ENCODE measurements at places on chromosomes 2 and 18. TPM values are rescaled to one million over a fixed set of nuclear protein-coding genes. Genes with fewer than 3 reads are reported as not detected.

- DNase-seq = no peak
These were observed 277.8 kb upstream of the CNTNAP5 start for GRCh38 chr2:123747326-123747725.

TRABD2A gene
- total RNA-seq = 1.3 TPM

MC2R gene
- not detected for total RNA-seq

ZSWIM2 gene
- total RNA-seq = 0.21 TPM

DNA sequence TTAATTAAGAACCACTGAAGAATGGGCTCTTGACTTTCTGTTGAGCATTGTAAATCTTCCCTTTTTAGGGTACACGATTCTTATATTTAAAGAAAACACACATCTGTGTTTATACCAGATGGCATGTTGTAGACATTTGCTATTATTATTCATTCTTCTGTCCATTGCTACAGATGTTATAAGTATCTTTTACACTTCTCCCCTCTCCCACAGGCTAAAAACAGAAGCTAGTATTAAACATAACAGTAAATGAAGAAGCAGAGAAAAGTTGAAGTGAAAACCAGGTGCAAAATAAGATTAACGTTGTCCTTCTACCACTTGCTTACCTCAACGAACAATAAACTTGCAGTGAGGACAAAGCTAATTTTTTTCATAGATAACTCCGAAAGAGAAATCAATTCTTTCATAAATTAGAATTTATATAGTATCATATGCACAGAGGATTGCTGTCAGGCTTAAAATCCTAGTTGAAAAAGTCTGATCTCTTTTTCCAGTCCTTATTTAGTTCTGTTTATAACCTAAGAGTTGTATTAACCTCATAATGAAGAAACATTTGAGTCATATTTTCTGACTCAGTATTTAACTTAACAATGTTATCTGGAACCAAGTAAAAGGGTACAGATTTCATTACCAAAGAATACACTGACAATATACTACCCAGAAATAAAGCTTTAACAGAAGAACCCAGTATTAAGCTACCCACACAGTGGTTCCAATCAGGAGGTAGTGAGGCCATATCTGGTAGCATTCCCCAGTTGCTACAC is 16.4 kb upstream of the ZNF385B start:
- DNase-seq = no peak
